ENCODE measurements at places on chromosomes 16 and 17. TPM values are rescaled to one million over a fixed set of nuclear protein-coding genes. Genes with fewer than 3 reads are reported as not detected.

ARHGAP44 gene
- 1.7 TPM for total RNA-seq

ZNF174 gene
- 9.2 TPM for total RNA-seq

VMO1 gene
- total RNA-seq: 1.5 TPM

RGS11 gene
- 6.3 TPM for total RNA-seq

RGS9 gene
- total RNA-seq: 1.7 TPM

CDH13 gene
- 21.1 TPM for total RNA-seq

LRRC37A3 gene
- 7.3 TPM for total RNA-seq
